ENCODE measurements at places on chromosomes 16 and 17.

GRCh38 chr17:7781429-7781828, 52.6 kb upstream of the KDM6B start:
- DNase-seq, result no peak

DNA sequence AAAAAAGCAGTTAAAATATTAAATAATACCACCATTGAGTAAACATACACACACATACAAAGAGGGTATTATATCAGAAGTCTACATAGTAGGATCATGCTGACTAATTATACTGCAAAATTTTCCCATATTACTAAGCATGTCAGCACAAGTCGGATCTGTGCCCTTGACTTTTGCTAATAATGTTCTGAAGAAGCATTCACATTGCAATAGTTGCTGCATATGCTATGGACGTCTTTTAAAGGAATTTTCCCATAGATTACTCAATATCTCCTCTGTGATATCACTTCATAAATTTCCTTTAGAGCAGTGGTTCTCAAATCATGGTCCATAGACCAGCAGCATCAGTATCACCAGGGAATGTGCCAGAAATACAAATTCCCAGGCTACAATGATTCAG, 110.9 kb upstream of the NUDT7 start:
- no peak for DNase-seq

GRCh38 chr16:68617734-68618133, 27.4 kb upstream of the CDH3 start:
- DNase-seq, result no peak

DNA sequence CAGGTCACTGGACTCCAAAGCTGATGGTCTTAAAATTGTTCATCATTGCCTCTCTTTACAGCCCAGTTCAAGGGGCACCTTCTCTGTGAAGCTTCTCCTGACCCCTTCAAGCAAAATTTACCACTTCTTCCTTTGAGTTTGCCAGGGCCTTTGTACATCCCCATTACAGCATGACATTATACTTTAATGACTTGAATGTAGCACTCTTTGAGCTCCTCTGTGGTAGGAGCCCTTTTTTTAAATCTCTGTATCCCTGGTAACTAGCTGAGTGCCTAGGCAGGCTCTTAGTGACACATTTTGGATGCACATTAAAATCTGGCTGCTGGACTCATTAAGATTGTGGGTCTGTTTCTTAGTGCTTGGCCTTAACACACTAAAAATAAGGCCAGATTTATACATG, 412.1 kb downstream of the CA10 start:
- no peak for DNase-seq

- DNase-seq, result no peak
Measured at GRCh38 chr17:40827746-40828453, 5.5 kb upstream of the KRT10 start.

DNA sequence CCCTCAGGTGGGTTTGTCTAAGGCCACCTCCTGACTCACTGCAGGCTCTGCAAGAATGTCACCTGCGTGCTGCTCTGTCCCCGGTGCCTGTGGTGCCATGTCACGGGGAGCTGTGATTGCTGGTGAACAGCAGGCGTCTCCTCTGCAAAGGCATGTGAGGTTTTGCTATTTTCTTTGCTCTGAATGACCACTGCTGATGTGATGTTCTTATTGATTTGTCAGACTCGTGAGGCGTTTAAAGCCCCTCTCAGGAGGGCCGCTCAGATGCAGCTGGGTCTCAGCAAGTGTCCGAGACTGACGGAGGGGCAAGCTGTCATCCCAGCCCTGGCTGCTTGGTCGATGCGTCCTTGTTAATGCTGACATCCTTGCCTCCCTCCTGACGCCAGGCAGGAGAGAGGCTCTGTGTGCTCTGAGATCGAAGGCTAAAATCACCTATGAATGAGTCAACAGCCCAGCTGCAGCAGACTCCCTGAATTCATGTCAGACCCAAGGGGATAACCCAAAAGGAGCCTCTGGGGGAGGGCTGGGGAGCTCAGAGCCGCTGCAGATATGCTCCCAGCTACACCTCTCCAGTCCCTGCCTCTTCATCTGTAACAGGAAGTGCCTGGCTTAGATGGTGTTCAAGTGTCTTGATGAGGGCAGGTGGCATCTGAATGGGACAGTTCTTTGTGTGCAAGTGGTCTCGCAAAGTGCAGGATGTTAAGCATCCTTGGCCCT, 11.8 kb upstream of the PEMT start:
- DNase-seq, result no peak

DNA sequence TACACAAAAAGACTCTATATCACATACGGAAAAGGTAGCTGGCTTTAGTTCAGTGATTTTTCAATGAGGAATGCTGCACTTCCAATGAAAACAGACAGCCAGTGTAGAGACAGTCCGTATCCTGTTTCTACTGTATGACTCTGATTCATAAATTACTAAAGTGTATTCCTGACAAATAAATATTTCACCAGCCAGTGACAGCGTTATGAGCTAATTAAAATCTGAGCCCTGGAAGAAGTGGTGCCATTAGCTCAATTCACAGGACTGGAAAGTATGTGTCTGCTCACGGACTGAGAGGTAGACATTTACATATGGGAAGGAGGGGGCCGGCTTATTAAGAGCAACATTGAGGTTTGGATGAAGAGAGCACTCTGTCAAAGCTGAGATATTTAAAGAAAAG, 207.9 kb upstream of the RBFOX1 start:
- no peak for DNase-seq

DNA sequence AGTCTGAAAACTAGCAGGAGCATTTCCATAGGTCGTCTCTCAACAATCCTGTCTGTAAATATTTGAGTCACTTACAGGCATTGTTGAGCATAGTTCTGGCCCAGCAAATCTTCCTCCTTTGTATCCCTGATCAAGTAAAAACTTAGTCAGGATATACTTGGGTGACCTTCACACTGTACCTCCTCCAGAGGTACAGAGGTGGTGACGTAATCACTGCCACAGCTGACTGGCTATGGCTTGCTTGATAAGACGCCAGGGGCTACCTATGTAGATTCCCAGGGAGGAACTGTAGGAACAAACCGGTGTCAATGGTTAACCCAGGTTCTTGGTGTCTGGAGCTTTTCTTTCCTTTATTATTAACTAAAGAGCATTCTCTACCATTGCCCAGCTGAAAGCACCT, at the start of gene KCNJ16:
Gene KCNJ16, plus strand, starts transcription at position 270 of the 400 bp plus-strand sequence. CDS start 56,863 bp downstream, outside the sequence.
- DNase-seq, result no peak

DNA sequence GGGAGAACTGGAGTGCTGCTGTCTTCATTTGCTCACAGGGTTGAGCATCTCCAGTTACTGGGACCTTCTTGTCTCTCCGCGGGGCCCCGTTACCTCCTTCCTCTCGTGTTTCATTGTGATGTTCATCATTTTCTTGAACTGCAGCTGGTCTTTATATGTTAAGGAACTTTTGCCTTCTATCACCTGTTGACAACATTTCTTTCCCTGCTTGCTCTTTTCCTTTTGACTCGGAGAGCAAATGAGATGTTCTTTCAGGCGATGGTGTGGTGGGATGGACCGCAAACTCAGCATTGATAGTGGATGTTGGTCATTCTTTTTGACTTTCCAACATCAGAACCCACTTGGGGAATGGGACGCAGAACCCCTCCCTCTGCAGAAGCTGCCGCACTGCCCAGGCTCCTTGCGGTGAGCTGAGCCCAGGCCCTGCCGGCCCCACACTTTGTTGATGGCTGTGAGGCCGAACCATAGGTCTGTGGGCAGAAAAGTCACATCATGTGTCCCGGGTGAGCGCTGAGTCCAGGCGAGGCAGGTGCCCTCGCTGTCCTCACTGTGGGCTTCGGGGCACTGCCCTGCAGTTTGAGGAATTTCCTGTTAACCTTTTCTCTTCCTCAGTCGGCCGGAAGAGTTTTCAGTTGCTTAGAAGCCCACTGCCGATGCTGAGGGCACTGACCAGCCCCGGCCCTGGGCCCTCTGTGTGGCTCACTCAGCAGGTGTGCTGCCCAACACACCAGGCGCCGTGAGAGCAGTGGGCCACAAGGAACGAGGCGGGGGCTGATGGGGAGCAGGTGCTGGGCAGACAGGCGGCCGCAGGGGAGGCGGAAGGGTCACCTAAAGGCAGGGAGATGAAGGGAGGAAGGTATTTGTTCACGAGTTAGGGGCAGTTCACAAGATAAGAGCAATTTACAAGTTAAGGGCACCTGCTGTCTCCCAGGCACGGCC, 7.4 kb downstream of the RPL13 start:
- no peak for DNase-seq

DNA sequence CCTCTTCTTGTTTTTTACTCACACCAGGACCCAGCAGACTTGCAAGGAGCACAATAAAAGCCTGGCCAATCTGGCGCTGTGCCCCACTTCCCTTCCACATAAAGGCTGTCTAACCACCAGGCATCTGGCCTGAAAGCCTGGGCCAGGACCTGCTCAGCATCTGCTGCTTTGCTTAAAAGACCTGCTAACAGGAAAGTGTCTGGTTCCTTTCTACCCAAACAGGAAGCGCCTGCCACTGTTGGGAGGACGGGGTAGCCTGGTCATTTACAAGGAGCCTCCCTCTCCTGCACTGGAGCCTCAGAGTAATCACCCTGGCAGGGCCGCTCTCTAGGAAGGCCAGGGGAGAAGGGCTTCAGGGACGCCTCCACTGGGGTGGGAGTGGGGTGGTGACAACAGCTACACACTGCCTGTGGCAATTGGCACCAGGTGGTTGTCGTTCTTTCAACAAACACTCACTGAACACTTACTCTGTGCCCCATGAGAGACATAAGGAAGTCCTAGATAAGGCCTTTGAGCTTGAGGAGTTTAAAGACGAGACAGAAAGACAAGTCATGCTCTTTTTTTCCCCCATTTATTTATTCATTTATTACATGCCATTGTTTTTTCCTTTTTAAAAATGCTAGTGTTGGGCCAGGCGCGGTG, 6.3 kb upstream of the MMP28 start:
- no peak for DNase-seq

Data from T-helper 17 cell (primary cell).